Vagina (tissue), 2 donors: ENCODE measurements at places on chromosomes 2 and 18.

GRCh38 chr2:75256485-75256884 is 57.2 kb upstream of the TACR1 start:
- DNase-seq, result no peak

DNA sequence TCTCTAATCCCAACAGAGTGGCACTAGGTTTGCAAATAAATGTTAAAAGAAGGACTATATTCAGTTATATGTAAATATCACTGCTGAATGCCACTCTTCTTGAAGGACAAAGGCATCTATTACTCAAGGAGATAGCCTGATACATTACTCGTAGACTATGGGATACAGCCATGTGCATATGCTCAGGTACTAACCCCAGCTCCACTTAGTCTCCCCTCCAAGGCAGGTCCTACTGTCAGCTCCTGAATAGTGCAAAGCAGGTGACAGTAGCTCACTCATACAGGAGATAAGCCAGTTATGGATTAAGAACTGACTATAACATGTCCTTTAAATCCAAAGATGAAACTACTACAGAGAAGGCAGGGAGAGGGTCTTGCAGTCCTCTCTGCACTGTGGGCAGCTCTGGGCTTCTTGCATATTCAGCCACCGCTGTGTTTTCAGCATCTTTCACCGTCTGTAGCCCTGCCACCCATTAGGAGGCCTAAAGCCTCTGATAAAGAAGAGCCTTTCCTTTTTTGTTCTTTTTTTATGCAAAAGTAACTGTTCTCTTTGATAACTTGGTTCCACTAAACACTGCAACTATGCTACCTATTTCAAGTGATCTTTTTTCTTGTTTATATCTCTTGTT is 135.1 kb upstream of the EPB41L3 start:
- DNase-seq, result no peak

GRCh38 chr2:37223131-37223530 is 8.3 kb downstream of the CEBPZ start:
- no peak for DNase-seq

- DNase-seq, result no peak
These were observed 12.9 kb upstream of the IKZF2 start for GRCh38 chr2:213164263-213164662.

DNA sequence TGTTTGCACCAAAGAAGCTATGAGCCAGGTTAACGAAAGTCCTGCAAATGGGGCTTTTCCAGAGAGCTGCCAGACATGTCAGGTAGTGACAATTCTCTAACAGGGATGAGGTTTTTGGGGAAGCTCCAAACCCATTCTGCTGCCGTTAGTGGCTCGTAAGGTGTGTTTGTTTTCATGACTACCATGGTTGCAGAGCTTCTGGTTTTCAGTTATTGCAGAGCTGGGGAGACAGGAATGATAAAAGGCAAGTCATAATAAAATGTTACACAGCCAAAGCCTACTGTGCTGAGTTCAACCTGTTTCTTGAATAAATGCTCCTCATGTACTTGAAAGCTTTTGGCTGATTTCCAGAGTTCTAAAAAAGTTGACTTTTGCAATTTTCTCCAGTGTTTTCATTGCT is 209.2 kb upstream of the STK17B start:
- DNase-seq, result no peak

DNA sequence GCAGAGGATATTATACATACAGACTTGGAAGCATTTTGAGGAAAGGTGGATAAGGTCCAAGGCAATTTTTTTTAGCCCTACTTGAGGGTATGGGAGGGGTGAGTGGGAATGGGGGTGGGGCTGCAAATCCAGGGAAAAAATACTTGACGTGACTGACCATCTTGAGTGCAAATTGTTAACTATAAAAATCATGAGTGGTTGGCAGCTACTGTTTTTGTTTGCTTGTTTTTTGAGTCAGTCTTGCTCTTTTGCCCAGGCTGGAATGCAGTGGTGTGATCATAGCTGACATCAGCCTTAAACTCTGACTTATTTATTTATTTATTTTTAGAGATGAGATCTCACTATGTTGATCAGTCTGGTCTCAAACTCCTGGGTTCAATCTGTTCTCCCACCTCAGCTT is 458.8 kb downstream of the PIK3C3 start:
- no peak for DNase-seq

DNA sequence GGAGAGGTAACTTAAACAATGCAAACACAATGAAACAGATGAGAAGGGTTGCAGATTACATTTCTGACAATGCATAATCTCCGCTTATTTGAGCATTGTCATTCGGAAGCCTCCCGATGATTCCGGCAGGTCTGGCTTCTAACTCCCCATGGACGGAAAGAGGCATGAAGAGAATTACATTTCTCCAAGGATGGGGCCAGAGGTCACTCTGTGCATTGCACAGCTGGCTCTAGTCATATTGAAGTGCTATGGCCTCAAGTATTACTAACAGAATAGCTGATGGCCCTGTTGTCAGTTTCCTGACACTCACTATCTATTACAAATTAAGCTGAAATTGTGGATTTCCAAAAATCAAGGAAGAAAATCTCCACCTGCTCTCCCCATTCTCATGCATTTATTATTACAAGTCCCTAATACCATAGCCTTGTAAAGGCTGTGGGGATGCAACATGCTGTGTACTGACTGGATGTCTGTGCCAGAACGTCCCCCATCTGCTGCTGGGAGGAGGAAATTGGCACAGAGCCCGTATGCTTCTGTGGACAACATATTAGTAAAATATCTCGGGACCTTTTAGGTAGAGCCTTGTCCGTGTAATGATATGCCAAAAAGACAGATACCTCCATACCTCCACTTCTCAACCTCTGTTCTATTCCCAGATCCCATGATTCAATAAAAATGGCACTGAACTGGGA is 168.1 kb downstream of the SETBP1 start:
- DNase-seq, result no peak

DNA sequence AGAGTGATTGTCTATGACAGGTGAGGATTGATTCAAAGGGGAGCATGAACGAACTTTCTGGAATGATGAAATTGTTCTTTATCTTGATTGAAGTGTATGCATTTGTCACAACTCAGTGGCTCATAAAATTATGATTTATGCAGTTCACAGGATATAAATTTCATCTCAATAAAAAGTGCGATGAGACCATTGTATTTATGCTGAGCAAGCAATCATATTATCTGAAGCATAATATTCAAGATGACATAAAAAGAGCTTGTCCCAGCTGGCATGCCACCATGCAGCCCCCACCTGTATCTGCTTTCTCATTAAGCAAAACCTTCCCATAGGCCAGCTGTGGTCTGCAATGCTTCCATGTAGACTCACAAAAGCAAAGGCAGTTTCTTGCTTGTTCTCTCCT is 49.6 kb upstream of the TEX51 start:
- no peak for DNase-seq
